Activated CD4-positive, alpha-beta T cell treated with anti-CD3 and anti-CD28 coated beads, Interleukin-2, amount 10 ng/mL, durations not matched to agents 24 days and 14 days (primary cell): ENCODE measurements at places on chromosomes 3 and 15. TPM values are rescaled to one million over a fixed set of nuclear protein-coding genes. Genes with fewer than 3 reads are reported as not detected.

The SPATA12 gene
- total RNA-seq, result not detected in 2 replicates

The INSYN1 gene
- total RNA-seq, result not detected in 2 replicates

The NR1I2 gene
- total RNA-seq, result 0.16 and 0.17 TPM in 2 replicates

The TBC1D23 gene
- 17.6 and 19.4 TPM in 2 replicates for total RNA-seq

DNA sequence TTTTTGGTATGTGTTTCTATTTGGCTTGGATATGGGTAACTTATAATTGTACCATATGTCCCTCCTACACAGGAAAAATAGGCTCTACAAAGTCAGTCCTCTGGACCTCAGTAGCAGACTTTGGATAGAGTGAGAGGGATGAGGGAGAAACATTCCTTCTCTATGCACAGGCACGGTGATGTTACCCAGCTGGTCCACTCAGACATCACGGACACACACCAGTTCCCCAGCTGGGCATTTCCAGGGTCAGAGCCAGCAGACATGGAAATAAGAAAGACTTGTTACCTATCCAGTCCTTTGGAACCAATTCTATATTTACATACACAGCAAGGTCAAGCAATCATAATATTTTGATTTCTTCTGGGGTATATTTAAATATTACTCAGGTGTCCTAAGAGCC, 433.1 kb upstream of the KCNMB2 start:
- no peak overlapping the region for H3K27ac ChIP-seq
- no peak for DNase-seq
- no peaks in the 10 kb centered on the region for H3K36me3 ChIP-seq
- no peaks in the 10 kb centered on the region for H3K27me3 ChIP-seq
- no peaks in the 10 kb centered on the region for H3K4me1 ChIP-seq

- peak overlapping the region; percentile 50 for H3K4me3 ChIP-seq
- peaks cover 14% of the 10 kb centered on the region for H3K4me1 ChIP-seq
- H3K27ac ChIP-seq, result peak overlapping the region; percentile 45
Measured at GRCh38 chr3:108914774-108915641, 38.7 kb downstream of the GUCA1C start.

The MAGI1 gene
- 2.0 and 2.2 TPM in 2 replicates for total RNA-seq

The C15orf39 gene
- total RNA-seq, result 43.2 and 43.9 TPM in 2 replicates

DNA sequence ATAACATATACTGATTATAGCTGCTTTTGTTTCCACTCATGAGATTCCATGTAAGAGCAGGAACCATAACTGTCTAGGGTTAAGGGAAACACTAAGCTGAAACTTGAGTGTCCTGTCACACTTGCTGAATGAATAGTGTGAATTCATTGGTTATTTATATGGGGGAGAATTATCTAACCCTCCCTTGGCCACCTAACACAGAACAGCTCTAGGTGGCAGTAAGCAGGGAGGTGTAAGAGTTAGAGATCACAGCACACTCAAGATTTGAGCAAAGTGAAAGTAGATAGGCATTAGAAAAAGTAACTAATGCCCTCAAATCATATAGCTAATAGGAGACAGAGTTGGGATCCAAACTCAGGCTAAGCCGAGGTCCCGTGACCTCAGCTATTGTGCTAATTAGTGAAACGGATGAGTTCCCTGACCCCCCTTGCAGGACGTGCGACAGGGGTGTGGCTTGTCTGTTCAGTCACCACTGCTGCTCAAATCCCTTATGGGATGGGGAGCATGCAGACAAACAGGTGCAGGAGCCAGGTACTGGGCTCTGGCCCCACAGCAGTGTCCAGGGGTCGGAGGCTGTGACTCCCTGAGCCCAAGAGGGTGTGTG, 27.7 kb upstream of the ANO10 start:
- no peaks in the 10 kb centered on the region for H3K36me3 ChIP-seq
- DNase-seq, result no peak
- no peak overlapping the region for H3K27ac ChIP-seq
- H3K4me1 ChIP-seq, result no peaks in the 10 kb centered on the region
- peaks cover 8% of the 10 kb centered on the region for H3K27me3 ChIP-seq

GRCh38 chr15:42084465-42085235, 9.7 kb downstream of the PLA2G4D start:
- no peaks in the 10 kb centered on the region for H3K36me3 ChIP-seq
- no peak overlapping the region for H3K27ac ChIP-seq
- H3K27me3 ChIP-seq, result peaks cover 14% of the 10 kb centered on the region
- no peak overlapping the region for H3K4me3 ChIP-seq
- DNase-seq, result peak; percentile 84

DNA sequence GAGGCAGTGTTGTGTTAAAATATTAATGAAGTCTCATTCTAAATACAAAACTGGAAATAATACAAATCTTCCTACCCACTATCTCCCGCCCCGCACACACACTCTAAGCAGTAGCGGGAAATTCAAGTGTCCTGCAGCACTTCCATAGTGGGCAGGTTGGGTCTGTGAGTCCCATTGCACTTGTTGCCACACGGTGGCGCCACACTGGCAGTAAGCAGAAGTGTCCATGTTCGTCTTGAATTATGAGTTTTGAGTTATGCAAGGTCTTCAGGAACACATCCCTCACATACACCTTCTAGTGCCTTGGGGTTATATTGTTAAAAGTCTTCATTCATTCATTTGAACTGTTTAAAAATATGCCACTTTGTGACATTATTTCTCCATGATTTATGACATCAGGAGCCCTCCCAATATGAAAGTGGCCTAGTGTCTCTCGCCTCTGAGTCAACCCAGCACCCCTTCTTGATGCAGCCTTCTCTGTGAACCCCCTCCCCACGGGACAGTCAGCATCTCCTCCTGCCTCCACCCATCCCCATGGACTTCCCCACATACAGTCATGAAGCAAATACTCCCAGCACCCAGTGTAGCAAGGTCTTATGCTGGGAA, 17.6 kb upstream of the CCDC174 start:
- H3K4me1 ChIP-seq, result no peaks in the 10 kb centered on the region
- DNase-seq, result peak; percentile 87
- H3K27me3 ChIP-seq, result peaks cover 25% of the 10 kb centered on the region
- no peak overlapping the region for H3K4me3 ChIP-seq

The ABHD2 gene
- 75.2 and 76.6 TPM in 2 replicates for total RNA-seq

- no peaks in the 10 kb centered on the region for H3K36me3 ChIP-seq
- H3K4me3 ChIP-seq, result no peak overlapping the region
Measured at GRCh38 chr3:5458526-5458925, 271.0 kb downstream of the EDEM1 start.

DNA sequence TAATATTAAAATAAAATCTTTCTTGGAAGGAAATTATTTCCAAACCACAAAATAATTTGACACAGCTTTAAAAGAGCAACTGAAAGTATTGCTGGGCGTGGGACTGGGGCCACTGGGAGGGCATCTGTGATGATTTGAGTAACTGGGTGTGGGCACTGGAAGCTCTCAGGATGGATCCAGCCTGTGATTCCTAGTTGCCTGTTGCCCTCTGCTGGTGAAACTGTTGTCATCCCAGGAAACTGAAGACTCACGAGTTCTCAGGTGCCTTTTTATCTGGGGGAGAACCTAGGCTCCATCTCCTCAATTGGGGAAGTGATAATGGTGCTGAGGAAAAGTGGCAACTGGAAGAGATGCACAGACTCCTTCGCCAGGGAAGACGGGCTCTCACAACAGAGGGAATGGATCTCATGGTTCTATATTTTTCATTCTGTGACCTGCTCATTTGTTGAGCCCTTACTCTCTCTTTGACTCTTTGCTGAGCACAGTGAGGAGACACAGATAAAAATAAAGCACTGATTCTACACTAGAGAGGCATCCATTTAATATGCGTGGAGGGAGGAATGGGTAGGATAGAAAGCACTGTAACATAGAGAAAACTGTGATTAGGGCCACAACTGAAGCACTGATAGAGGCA, 61.6 kb downstream of the TPRG1 start:
- no peak for DNase-seq
- H3K36me3 ChIP-seq, result no peaks in the 10 kb centered on the region
- no peak overlapping the region for H3K4me3 ChIP-seq
- no peak overlapping the region for H3K27ac ChIP-seq

The AGBL1 gene
- not detected in 2 replicates for total RNA-seq

The RASGRF1 gene
- not detected in 2 replicates for total RNA-seq

The MELTF gene
- 8.8 and 10.6 TPM in 2 replicates for total RNA-seq

GRCh38 chr3:42814914-42815507, 5.8 kb downstream of the ACKR2 start:
- no peak overlapping the region for H3K4me3 ChIP-seq
- H3K36me3 ChIP-seq, result no peaks in the 10 kb centered on the region
- H3K27me3 ChIP-seq, result peaks cover 20% of the 10 kb centered on the region
- no peaks in the 10 kb centered on the region for H3K4me1 ChIP-seq

- no peak for DNase-seq
- no peak overlapping the region for H3K4me3 ChIP-seq
- H3K4me1 ChIP-seq, result peaks cover 14% of the 10 kb centered on the region
- H3K27ac ChIP-seq, result no peak overlapping the region
Measured at GRCh38 chr3:143839980-143840379, 8.3 kb downstream of the SLC9A9 start.

The GORASP1 gene
- total RNA-seq, result 31.5 and 32.1 TPM in 2 replicates

- no peaks in the 10 kb centered on the region for H3K4me1 ChIP-seq
- no peaks in the 10 kb centered on the region for H3K36me3 ChIP-seq
- DNase-seq, result no peak
Measured at GRCh38 chr15:23912191-23912590, 225.1 kb upstream of the NDN start.

GRCh38 chr15:47987908-47988532, 132.8 kb upstream of the SLC24A5 start:
- peak; percentile 76 for DNase-seq
- peaks cover 4% of the 10 kb centered on the region for H3K4me1 ChIP-seq
- H3K4me3 ChIP-seq, result no peak overlapping the region
- no peaks in the 10 kb centered on the region for H3K36me3 ChIP-seq
- H3K27me3 ChIP-seq, result peaks cover 3% of the 10 kb centered on the region

The C15orf61 gene
- total RNA-seq, result 4.7 and 7.3 TPM in 2 replicates

- H3K4me1 ChIP-seq, result no peaks in the 10 kb centered on the region
- no peaks in the 10 kb centered on the region for H3K36me3 ChIP-seq
- no peak overlapping the region for H3K27ac ChIP-seq
- no peaks in the 10 kb centered on the region for H3K27me3 ChIP-seq
- H3K4me3 ChIP-seq, result no peak overlapping the region
Measured at GRCh38 chr15:76512971-76513370, 176.4 kb downstream of the ISL2 start.

DNA sequence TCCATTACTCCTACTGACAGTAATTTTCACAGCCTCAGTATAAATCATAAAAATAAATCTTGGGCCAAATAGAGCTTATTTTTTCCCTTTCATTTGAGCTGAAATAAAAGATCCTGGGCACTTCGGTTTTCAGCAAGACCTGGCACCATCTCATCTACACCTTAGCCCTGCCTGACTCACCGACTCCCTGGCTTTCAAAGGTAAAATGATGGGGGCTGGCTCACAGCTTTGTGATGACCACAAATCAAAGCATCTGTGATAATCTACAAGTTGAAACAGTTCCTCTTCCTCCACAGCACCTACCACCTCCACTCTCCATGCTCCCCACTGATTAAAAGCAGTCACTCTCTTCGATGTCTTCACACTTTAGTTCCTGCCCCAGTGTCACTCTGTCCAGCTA, 27.6 kb downstream of the DET1 start:
- no peak for DNase-seq
- H3K4me1 ChIP-seq, result no peaks in the 10 kb centered on the region
- H3K27ac ChIP-seq, result no peak overlapping the region

- H3K27me3 ChIP-seq, result no peaks in the 10 kb centered on the region
- no peak overlapping the region for H3K27ac ChIP-seq
- DNase-seq, result no peak
- H3K4me3 ChIP-seq, result no peak overlapping the region
- no peaks in the 10 kb centered on the region for H3K36me3 ChIP-seq
Measured at GRCh38 chr15:57082054-57082728, 163.7 kb downstream of the TCF12 start.

- no peaks in the 10 kb centered on the region for H3K4me1 ChIP-seq
- no peaks in the 10 kb centered on the region for H3K27me3 ChIP-seq
- DNase-seq, result no peak
- no peak overlapping the region for H3K4me3 ChIP-seq
- no peaks in the 10 kb centered on the region for H3K36me3 ChIP-seq
Measured at GRCh38 chr3:86109434-86109833, 881.5 kb downstream of the VGLL3 start.

- no peaks in the 10 kb centered on the region for H3K27me3 ChIP-seq
- no peak for DNase-seq
- no peak overlapping the region for H3K4me3 ChIP-seq
- H3K27ac ChIP-seq, result no peak overlapping the region
Measured at GRCh38 chr3:74465715-74466410, 148.6 kb downstream of the CNTN3 start.

GRCh38 chr15:80915472-80915871, 74.1 kb downstream of the MESD start:
- no peaks in the 10 kb centered on the region for H3K27me3 ChIP-seq
- peaks cover 8% of the 10 kb centered on the region for H3K4me1 ChIP-seq
- no peaks in the 10 kb centered on the region for H3K36me3 ChIP-seq
- DNase-seq, result no peak
